ENCODE measurements at places on chromosomes 12 and 14.

GRCh38 chr14:51066576-51066975, 28.3 kb downstream of the TRIM9 start:
- no peak for DNase-seq

- no peak for DNase-seq
Observed at GRCh38 chr12:56521209-56521589, 421 bp upstream of the RBMS2 start.

DNA sequence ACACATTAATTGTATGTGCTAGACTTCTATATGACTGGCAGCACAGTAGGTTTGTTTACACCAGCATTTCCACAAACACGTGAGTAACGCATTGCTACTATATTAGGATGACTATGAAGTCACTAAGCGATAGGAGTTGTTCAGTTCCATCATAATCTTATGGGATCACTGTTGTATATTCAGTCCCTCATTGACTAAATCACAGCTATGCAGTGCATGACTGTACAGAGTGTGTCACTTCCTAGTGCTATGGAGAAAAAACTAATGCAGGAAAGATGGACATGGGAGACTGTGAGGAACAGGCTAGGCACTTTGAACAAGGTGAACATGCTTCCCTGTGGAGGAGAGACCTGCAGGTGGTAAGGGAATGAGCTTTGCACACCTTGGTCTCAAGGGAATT, 259.8 kb downstream of the NUAK1 start:
- no peak for DNase-seq

GRCh38 chr12:11701433-11701832, 52.0 kb downstream of the ETV6 start:
- DNase-seq = no peak

- DNase-seq = peak; percentile 29
Observed at GRCh38 chr12:39116861-39117260, 211.5 kb upstream of the CPNE8 start.
